ENCODE measurements at places on chromosomes 3 and 15.

- no peak for DNase-seq
Measured at GRCh38 chr3:54274607-54275006, 152.3 kb downstream of the CACNA2D3 start.

DNA sequence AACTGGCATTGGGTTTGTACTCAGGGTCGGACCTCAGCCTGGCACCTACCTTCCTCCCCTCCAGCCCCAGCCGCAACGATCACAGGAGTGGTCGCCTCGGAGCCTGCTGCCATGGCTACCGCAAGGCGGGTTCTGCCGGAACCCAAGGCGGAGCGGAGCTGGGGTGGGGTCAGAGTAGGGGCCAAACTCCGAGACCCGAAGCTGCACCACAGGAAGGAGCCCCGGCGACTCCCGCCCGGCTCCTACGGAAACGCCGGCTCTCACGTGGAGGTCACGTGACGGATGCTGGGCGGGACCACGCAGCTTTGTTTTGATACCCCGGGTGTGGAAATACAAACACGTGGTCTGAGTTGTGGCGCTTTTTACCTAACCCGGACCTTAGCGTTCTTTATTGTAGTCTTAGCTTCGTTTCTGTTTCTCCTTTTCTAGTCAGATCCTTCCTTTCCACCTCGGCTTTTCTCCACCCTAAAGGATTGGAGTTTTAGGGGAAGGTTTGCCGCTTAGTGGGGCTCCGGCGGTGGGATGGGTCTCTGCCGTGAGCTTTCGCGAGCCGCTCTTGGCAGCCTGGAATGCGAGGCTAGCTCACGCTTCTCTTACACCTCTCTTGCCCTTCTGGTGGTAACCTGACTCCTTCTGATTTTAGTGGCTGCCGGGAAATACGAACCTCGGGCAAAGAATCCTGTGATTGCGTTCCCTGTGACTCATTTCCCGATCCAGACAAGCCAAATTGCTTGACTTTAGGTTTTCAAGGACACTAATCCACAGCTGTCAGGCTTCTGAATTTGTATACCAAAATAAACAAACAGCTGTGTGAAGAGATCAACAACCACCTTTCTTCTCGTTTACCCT is at the start of gene HSPBAP1:
Gene HSPBAP1, minus strand, starts transcription at position 264 of the 849 bp plus-strand sequence. Its CDS starts 151 bp downstream, at position 113.
- peak; percentile 89 for DNase-seq

DNA sequence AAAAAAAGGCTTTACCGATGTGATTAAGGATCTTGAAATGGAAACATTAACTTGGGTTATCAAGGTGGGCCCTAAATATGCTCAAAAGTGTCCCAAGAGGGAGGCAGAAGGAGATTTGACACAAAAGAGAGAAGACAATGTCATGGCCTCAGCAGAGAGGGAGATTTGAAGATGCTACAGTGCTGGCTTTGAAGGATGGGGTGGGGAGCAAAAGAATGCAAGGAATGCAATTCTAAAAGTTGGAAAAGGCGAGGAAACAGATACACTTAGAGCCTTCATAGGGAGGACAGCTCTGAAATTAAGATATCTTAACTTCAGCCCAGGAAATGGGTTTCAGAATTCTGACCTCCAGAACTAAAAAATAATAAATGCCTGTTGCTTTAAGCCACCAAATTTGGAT is 314.5 kb upstream of the CCDC54 start:
- peak; percentile 35 for DNase-seq

DNA sequence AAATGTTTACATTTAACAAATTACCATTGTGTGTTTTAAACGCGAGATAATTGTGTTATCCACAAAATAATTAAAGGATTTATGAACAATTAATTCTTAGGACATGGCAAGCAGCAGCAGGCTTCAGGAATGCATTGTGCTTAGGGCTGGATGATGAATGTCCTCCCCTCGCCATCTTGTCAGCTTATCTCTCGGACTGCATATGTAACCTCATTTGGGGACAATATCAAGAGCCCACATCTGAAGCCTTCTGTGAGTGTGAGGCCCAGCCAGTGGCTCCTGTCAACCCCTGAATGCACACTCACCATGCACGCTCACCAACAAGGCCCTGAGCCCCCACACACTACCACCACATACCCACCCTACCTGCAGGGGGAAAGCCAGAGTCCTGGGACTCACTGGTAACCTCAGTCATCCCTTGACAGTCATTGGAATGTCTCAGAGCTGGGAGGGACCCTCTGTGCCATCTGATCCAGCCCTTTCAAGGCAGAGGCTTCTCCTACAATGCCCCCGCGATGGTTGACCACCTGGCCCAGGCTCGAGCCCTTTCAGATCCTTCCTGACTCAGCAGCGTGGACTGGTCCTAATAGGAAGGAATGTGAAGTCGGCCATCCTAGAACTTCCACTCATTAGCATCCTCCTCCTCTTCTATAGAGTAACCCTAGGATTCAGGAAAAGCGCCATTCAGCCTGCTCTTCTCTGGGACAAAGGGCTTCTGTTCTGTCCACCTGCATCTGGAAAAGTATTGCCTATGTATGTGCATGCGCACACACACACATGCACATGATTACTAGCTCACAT is 38.2 kb downstream of the MRPL46 start:
- DNase-seq, result no peak

DNA sequence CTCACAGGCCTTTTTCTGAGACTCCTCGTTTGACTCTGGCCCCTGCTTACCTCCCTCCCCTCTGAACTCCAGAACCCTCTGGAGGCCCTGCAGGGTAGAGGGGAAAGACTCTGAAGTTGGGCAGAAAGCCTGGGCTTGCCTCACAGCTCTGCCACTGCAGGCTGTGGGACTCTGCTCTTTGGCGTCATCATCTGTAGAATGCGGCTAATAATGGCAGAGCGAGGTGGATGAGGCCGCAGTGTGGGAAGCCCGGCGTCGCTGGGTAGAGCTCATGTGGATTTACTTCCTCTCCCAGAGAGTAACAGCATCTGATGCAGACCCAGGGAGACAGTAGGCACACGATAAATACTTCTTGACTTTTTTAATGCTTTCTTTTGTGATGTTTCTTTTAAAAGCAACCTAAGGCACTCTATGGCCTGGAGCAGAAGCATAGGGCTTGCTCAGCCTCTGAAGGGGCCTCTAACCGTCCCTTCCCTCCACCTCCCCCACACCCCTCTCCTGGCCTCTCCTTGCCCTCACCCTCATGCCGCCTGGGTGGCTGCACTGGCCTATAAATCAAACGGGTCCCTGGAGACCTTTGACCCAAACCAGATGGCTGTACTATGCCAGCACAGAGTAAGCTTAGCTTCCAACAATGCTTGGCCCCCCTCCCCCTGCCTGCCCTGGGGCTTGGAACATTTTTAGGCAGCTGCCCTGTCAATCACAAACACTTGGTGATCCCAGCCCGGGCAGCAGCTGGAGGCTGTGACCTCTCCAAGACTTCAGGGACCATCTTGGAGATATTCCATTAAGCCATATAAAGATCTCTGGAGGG is 32.9 kb downstream of the SPSB4 start:
- peak; percentile 96 for DNase-seq

DNA sequence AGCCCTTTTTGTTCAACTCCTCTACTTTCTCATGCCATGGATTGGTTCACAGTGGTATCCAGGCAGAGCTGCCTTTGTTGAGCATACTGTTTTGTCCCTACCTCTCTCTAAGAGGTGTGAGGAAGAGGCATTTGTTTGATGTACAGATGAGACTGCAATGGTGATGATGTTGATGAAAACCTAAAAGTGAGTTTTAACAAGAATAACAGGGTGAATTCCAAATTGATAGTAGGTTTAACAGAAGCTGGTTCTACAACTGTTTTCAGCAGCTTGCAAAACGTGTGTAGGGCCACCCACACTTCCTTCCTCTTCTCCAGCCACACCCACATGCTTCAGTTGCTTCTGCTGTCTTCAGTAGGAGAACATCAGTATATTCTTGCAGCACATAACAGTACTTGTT is 10.2 kb downstream of the SNRK start:
- DNase-seq, result peak; percentile 7

GRCh38 chr3:10520072-10520471 is 14.7 kb upstream of the ATP2B2 start:
- no peak for DNase-seq
